ENCODE measurements at places on chromosomes 3 and 15.

GRCh38 chr3:81565041-81565440 lies 196.4 kb downstream of the GBE1 start:
- DNase-seq: no peak

DNA sequence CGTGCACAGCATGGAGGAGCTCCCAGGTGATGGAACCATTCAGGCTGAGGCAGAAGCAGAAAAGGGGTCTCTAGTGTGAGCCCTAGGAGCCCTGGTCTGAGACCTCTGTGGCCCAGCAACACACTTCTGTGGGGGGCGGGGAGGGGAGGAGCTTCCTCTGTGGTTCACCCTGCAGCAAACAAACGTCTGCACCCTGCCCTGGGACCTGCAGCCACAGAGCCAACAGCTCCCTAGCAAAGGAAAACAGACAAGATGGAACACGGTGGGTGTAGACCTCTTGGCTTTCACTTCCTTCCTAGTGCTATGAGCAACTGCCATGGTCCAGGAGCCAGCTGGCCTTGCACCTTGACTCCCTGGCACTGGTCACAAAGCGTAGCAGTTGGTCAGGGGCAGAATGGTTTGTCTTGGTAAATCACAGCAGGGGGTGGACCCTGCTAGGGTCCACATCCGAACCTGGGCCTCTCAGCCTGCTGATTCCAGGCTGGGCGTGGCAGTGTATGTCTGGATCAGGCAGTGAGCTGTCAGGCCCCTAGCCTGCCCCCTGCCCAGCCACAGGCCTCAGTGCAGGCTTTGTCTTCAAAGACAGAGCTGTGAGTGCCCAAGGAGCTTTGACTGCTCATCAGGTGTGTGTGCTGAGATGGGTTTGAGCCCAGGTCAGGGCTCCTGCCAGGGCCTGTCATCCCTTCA lies 6.7 kb downstream of the AMIGO3 start:
- no peak for DNase-seq

DNA sequence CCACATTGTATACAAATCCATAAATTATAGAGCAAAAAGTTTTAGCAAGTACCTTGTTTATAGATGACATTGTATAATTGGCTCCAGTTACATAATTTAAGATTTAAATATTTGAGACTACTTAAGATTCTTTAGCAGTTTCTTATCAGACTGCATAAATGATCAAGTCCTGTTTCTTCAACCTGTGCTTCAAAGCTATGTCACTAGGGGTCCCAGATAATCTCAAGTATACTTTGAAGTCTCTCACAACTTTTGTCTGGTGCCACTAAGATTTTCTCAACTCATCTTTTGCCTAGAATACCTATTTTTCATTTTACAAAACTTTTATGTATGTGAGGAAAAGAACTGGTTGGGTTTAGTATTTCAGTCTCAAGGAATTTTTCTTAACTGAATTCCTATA lies 205.5 kb downstream of the STAG1 start:
- no peak for DNase-seq

GRCh38 chr3:71069797-71070196 lies 513.7 kb downstream of the FOXP1 start:
- peak; percentile 75 for DNase-seq

- DNase-seq: no peak
These were observed 142.8 kb downstream of the TCF12 start for GRCh38 chr15:57061281-57061680.

DNA sequence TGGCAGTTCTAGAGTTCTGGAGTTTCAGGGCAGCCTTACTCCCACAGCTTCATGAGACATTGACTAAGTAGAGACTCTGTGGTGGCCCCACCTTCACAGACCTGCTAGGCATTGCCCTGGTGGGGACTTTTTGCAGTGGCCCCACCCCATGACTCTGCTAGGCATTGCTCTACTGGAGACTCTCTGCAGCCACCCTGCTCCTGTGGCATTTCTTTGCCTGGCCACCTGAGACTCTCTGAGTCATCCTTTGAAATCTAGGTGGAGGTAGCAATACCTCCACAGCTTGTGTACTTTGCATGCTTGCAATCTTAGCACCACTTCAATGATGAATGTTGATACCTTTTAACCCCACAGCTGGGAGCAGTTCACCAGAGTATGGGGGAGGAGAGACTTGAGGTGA lies 40.6 kb upstream of the DHX36 start:
- DNase-seq: no peak

DNA sequence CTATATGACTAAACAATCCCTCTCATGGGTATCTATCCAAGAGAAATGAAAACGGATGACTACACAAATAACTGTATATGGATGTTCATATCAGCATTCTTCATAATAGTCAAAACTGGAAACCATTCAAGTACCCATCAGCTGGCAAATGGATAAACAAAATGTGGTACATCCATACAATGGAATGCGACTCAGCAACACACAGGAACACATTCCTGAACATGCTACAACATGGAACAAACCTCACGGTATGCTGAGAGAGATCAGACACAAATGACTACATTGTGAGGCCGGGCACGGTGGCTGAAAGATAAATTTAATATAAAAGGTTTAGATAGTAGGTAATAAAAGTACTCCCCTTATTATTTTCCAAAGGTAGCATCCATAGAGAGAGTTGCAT lies 42.6 kb downstream of the CCR4 start:
- no peak for DNase-seq

DNA sequence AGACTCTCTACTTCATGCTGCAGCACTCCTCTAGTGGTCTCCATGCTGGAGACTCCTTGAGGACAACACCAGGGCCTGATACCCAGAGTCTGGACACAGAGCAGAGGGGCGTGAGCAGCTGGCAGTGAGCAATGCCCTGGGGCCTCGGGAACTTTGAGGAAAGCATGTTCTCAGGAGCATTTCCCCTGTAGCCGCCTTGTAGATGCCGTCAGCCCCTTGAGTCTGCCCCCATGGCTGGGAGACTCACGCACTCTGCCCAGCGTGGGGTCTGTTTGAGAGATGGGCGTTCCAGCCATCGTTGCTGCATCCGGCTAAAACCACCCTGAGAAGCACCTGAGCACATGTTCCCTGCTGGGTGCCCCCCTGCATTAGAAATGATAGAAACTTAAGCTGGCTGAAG lies 56.8 kb downstream of the PLXNA1 start:
- no peak for DNase-seq

GRCh38 chr3:120156699-120157098 lies 62.5 kb upstream of the GSK3B start:
- no peak for DNase-seq

DNA sequence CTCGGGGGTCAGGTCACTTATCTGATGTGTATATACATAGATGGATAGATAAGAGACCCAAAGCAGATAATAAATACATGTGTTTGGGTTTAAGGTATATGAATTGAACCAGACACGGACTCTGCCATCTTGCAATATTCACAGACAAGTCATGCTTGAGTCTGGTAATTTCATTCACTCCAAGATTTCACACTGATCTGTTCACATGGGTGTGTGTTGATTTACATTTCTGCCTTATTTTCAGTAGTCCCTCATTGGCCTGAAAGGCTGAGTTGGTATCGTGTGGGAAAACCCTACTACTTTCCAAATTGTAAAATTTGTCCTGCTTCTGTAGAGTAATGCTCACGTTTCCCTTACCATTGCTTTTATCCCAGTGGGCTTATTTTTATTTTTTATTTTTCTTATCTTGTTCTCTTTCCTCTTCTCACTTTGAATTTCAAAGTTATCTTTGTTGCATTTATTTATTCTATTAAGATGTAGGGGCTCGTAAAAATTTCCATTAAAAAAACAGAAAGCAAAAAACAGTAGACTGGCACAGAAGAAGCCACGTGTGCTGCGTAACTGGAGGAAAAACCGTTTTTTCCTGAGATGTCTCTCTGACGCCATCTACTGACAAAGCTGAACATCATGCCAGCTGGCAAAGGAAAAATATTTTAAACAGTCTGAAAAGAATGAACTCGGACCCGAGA lies 10.8 kb upstream of the MFSD1 start:
- no peak for DNase-seq

DNA sequence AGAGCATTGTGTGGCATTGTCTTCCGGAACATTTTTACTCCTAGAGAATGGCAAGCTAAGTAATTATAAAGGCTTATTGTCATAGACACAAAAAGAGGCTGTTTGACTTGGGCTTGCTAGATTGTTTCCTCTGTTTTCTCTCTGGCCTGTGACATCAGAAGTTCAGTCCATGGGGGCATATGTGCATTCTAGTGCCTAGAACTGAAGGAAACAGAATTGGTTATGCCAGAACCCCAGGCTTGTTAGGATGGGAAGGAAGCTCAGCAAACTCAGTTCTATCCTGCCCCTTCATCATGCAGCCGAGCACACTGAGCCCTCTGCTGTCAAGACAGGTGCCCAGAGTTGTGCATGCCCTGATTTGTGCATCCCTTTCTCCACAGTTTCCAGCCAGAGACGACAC lies 131.3 kb downstream of the PDE8A start:
- DNase-seq: no peak

DNA sequence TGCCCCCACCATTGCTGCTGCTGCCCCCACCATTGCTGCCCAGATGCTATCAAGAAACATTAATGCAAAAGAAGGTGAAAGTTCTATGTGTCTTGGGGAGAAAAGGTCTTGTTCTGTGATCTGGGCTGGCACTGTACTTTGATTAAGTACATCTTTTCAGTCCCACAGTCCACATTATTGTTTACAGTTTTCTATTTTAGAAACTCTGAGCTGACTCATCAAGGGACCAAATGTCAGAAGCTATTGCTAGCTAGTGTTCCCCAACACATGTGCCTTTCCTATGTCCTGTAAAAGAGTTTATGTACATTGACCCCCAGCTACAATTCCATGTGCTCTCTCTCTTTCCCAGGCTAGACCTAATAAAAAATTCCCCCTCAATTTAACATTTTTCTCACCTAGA lies 264.7 kb upstream of the NECTIN3 start:
- DNase-seq: no peak

DNA sequence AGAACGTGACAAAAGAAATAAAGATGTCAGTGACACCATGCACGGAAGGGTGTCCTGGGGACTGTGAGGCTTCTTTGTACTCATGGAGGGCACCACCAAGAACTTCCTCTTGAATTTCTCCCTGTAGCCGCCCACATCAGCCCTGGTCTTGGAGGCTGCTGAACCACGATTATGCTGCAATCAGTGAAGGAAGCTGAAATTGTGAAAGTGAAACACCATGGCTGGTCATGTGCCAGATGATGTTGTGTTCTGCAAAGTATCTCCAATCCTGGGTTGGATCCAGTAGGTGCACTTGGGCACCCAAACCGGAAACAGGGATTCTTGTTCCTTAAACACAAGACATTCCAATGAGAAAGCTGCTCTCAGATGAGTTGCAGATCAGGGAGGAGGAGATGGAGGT lies 104.4 kb upstream of the GOLGA6L6 start:
- DNase-seq: no peak

DNA sequence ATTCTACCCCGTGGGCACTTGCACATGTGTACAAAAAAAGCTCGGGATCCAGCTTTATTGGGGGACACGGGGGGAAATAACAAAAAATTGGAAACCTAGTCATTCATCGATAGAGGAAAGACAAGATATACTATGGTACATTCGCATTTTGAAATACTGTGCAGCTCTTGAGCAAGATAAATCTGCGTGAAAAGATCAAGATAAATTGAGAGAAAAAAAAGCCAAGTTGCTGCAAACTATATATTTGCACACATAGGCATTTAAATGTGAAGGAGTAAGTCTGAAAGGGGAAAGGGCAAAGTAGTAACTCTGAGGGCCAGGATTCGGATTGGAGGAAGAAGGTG lies 620 bp upstream of the UBR1 start:
- DNase-seq: no peak

DNA sequence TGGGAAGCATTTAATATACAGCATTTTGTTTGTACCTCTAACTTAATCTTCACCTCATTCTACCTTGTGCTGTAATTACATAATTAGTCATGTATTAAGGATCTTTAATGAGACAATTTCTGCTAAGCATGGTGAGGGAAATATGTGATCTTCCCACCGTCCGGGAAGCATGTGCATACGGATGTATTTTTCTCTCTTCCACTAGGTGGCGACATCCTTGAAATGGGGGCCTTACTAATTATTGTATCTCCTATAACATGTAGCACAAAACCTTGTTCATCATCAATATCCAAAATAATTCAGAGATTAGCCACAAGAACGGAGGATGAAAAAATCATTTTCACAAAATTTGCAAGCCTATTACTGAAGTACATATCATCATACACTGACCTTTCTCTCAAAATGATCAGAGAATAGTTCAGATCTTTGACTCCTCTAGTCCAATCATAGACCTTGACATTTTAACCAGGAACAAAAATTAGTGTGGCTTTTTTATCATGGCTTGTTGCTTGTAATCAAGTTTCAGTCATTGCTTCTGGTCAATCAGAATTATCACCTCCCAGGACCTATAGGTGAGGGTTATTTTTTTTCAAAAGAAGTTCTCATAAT lies 148.9 kb upstream of the GBE1 start:
- DNase-seq: no peak

GRCh38 chr3:58683466-58683865 lies 16.9 kb upstream of the FAM3D start:
- no peak for DNase-seq

DNA sequence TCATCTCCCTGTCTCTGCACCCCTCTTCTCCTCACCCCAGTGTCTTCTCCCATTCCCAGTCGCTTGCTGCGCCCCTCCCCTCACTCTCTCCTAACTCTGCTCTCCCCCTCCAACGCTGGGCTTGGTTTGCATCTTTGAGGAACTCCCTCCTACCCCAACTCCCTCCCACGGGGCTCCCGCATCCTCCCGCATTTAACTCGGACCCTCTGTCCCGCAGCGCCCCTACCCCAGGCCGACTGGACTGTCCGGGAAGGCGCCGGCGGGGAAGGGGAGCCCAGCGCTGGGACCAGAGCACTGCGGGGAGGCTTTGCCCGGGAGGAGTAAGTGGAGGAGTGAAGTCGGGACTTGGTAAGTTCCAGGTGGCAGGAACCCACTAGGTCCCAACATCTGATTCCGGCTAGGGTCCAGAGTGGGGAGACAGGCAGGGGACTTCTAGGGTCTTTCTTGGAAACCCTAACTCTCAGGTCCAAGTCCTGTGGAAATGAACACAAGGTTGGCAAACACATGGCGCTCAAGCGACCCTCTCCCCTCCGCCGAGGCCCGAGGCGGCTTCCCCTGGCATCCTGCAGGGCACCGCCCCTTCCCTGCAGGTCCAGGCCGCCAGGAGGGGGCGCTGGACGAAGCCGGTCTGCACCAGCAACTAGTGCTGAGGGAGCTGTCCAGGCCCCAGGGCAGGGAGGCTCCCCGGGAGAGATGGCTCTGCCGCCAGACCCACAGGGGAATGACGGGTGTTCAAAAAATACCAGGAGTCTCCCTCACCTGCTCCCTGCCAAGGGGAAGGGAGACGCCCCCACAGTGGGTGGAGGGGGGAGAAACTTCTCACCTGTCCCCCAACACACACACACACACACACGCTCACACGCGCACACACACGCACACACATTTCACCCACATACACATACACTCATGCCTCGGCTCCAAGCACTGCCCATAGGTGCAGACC lies 53.2 kb downstream of the LHFPL4 start:
- DNase-seq: peak; percentile 62

GRCh38 chr15:40355976-40356585 lies 1.9 kb upstream of the DISP2 start:
- no peak for DNase-seq

- DNase-seq: no peak
These were observed 25.5 kb downstream of the EIF2AK4 start for GRCh38 chr15:39959411-39959810.
